AG09319 (cell line): ENCODE measurements at places on chromosomes 3 and 15.

DNA sequence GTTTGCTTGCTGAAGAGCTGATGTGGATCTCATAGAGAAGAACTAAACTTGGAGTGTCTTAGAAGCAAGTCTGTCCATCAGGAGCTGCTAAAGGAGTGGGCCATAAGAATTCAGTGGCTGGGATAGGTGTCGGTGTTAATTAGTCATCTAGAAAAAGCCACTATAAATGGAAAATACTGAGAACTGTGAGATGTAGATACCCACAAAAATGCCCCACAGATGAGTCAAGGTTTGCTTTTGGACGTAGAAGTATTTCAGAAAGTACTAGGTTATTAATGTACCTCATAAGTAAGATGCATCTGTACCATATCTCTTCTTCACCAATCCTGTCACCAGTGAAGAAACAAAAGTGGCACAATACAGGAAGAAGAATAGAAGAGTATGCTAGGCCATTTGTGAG lies 530.9 kb upstream of the TGFBR2 start:
- DNase-seq: no peak

DNA sequence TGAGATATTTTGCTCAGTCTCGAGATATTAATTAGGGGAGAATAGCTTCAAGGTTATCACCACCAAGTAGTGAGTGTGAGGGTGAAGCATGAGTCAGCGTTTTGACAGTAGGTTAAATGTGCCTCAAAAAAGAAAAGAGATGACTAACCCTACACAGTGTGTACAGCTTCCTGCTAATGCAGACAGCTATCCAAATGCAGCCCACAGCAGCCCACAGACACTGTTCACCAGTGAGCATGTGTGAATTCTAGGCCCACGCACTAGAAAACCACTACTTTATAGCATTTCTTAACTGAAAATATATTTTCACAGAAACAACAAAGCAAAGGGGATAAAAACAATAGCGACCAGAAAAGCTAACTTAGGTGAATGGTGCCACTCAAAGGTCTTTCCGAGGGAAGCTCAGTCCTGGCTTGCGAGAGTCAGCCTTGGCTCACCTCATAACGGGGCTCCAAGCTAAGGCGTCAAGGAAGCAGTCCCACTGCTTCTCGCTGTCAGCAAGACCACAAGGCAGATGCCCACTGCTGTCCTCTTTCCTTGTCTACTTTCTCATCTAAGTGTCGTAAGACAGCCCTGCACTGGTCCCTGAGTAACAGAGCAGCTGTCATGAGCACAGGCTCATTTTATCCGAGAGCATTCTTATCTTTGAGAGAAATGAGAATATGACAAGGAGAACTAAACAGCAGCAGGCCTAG lies 47.6 kb downstream of the TXNRD3 start:
- no peak for DNase-seq

GRCh38 chr3:69422751-69423150 lies 36.9 kb upstream of the FRMD4B start:
- DNase-seq: no peak

DNA sequence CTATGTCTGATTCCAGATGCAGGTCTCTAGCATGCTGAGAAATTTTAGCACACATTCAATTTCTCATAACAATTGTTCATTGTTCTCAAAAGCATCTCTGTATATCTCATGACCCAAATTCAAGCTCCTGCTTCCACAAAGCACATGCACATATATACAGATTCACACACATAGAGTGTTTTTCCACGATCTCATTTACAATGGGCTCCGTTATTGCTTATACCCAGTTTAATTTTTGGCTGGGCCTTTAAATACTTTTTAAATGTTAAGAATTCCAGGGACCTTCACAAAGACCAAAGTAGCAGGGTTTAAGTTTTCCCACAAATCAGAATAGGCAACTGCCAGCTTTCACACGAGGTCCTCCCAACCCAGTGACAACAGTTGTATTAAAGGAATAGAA lies 333.5 kb upstream of the SEMA6D start:
- DNase-seq: no peak

DNA sequence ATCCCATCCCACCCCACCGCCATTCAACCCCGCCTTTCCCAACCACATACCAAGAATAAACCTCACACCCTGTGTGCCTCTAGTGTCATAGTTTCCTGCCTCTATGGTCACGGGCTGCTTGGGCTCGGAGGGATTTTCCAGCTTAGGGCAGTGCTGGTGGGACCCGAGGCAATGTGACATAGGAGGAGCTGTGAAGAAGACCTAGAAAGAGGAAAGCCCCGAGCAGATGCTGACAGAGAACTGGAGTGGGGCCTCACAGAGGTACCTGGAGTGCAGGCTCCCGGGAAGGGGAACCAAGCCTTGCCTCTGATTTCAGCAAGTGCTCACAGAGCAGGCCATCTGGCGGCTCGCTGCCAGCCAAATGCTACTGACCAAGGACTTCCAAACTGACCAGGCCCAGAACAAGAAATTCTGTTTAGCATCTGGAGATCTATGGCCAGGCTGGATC lies 27.5 kb downstream of the BHLHE40 start:
- no peak for DNase-seq

- no peak for DNase-seq
These were observed 270.9 kb downstream of the ULK4 start for GRCh38 chr3:41690766-41691563.

GRCh38 chr3:177525987-177526712 lies 328.9 kb upstream of the TBL1XR1 start:
- no peak for DNase-seq
